T follicular helper cell (primary cell): ENCODE measurements at places on chromosomes 4 and X.

- no peak for DNase-seq
These were observed 2.9 kb upstream of the OTUD5 start for GRCh38 chrX:48960291-48960690.

- no peak for DNase-seq
These were observed 238.7 kb downstream of the DHRSX start for GRCh38 chrX:2261831-2262667.

DNA sequence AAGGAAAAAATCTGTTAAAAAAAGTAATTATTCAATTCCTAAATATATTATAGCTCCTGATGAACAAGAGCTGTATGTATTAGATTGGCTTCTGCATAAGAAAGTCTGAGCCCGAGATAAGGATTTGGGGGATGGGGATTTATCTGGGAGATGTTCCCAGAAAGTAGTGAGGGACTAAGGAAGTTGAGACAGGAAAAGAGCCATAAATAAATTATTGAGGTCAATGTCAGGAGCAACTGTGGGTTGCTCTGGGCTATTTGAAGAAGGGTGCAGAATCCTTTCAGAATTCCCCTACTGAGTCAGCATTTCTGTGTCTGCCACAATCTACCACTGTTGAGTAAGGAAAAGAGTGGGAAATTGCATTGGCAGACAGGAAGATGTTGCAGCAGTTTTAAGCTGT is 3.1 kb upstream of the TDO2 start:
- DNase-seq, result no peak

DNA sequence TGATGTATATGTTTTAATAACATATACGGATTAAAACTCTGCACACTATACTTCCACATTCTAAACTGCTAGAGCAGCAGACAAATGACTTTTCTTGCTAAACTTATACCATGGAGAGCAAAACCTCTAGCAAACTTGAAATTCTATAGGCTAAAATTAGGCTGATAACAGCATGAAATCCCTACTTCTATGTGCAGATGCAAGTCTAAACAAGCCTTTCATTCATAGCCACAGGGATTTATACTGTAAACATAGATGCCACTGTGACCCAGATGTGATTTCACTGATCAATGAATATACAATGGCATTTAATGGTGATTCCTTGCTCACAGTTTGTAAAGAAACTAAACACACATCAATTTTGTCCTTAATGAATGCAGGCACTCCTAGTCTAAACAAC is 151.0 kb downstream of the ANTXR2 start:
- DNase-seq, result no peak

DNA sequence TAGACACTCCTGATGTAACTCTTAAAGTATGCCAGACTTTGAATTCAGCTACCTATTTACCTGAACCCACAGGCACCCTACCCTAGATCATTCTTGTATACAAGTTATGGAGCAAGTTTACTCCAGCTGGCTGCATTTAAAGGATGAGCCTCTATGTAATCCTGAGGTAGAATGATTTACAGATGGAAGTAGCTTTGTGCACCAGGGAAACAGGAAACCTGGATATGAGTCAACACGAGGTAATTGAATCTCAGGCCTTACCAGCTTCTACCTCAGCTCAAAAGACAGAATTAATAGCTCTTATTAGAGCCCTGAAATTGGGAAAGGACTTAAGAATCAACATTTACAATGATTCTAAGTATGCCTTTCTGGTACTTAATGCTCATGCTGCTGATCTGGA is 119.8 kb downstream of the AGTR2 start:
- no peak for DNase-seq

DNA sequence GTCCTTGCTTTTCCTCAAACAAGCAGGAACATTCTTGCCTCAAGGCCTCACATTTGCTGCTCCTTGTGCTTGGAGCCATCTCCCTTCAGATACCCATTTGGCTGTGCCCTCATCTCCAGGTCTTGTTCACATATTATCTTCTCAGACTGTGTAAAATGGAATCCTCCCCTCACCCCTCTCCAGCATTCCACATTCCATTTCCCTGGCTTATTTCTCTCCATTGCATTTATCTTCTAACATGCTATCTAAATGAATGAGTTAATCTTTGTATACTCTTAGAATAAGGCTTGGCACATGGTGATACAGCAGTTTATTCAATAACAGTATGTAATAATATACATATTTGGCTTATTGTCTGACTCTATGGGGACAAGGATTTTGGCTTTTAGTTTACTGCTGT is 8.8 kb upstream of the GALNT7 start:
- no peak for DNase-seq

DNA sequence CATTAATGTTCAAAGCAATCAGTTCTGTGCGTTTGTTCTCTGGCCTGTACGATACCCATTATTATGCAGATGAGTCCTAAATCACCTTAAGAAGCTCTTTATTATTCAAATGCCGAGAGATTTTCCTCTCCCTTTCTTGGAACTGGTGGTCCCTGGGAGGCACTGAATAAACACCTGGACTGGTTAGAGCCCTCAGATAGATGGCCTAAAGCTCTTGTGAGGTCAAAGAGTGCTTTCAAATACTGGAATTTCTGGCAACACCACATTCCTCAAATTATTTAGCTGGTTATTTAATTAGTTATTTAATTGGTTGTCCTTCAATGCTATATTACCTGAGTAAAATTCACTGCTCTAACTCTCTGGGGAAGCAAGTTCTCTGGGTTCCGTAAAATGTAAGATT is 3.0 kb downstream of the ARHGEF38 start:
- DNase-seq, result no peak

GRCh38 chr4:2365054-2365912 is 53.2 kb downstream of the ZFYVE28 start:
- no peak for DNase-seq

DNA sequence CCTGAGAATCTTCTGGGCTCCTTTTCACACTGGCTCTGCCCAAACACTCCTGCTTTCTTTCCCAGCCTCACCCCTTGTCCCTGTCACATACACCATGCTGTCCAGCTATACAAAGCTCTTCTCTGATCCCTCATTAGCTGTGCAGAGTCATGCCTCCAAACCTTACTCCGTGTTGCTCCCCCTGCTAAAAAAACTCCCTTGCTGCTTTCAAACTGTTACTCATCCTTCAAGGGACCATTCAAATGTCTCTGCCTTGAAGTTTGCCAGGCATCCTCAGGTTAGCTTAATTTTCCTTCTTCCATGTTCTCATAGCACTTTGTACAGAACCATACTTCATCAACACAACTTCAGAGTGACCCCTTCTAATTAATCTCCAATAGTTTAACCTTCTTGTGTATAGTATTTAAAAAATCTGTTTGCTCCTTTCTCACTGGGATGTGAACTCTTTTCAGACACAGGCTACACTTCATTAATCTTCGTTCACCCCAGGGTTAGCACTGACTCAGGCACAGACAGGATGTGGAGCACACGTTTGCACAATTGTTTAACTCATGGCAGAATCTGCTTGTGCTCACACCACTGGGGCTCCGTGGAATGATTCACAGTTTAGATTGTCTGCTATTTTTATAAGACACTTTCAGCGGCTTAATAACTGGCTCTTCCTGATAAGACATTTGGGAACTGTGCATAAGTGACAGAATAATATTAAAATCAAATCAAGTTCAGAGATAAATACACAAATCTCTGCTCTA is 21.4 kb upstream of the SEL1L3 start:
- DNase-seq, result no peak

- DNase-seq, result no peak
These were observed 26.2 kb downstream of the DLG3 start for GRCh38 chrX:70470850-70471289.

DNA sequence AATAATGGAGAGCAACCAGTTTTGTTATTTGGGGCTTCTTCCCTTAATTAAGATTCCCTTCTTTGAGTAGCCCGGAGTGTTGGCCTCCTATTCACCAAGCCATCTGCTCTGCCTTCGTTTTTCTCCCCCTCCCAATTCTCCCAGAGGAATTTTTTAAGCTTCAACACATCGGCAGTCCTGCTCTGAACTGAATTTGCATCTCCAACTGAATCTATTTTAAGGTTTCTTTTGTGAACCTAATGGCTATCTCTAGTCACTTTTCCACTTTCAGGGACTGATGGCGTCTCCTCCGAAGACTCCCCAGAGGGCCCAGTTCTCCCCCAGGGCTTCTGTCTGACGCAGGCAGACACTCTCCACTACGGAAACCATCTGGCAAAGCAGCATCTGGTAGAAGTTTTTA is 280.2 kb downstream of the ADGRA3 start:
- no peak for DNase-seq

DNA sequence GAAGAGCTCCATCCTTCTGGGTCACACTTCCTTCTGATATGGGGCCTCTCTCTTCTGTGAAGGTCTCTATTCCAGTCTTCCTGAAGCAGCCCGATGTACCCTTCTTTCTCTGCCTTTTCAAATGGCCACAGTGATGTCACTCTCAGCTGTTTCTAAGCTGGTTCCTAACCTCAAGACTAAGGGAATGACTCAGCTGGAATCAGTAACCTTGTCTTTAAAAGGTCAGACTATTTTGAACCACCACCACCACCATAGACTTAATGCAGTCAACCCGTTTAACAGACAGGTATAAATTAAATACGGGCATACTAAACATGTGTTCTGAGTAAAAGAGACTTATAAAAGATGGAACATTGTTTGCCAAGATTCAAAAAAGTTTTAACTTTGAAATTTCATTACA is 121.0 kb downstream of the PPA2 start:
- DNase-seq, result no peak

DNA sequence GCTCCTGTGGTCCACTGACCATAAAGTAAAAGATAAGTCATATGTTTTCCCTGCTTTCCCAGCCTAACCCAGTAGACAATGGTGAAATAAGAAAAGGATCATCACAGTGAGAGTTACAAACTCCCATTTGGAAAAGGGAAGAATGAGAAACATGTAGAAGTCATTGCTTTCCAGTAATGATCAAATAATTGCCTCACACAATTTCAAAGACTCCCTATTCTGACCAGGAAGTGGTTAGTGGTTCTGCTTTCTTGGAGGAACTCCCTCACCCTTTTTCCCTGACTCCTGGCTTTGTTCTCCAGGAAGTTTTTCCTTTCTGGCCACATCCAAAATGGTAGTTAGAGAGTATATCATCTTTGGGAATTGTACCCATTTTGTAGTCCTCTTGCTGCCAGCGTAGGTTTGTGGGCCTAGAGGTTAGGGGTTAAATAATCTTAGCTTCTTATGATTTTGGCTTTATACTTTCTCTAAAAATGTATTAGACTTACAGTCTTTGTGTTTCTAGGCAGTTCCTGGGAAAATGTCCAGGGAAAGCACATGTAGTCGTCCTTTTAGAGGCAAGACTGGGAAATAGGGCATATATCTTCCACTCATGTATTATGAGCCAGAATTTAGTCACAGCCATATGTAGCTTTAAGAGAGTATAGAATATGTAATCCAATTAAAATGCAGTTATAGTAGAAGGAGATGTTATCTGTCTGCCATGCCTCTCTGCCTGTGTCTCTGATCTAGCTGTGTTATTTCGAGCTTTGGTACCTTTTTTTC is 10.5 kb downstream of the VAMP7 start:
- DNase-seq, result no peak

GRCh38 chrX:142296421-142296820 is 91.3 kb upstream of the MAGEC2 start:
- no peak for DNase-seq

GRCh38 chr4:93825551-93826216 is 2.9 kb upstream of the ATOH1 start:
- no peak for DNase-seq

DNA sequence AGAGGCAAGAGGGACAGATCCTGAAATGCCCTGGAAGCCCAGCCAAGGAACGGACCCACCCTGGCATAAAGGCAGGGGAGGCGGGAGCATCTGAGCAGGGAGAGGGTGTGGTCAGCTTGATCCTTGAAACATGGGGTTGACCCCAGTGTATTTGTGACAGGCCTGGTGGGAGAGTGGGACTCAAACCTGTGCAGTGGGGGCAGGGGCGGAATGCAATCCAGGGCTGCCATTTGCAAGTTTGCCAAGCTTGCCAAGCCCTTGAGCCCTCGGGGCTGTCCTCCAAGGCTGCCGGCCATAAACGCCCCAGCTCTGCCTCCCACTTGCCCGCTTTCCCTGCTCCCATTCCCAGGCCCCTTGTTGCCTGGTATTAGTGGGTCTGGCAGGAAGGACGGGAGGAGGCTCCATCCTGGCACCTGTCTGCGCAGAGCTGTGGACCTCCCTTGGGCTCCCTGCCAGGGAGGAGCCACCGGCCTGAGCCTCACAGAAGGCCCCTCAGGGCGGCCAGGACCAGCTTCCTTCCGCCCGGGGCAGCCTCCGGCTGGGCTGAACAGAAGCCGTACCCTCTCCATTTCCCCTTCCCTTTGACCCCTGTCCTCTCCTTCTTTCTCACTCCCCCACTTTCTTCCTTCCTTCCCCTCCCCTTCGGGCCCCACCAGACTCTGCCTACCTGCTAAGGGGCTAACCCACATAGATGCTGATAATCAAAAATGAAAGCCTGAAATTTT is 661 bp downstream of the S100P start:
- DNase-seq, result no peak

GRCh38 chr4:37615720-37616063 is 70.5 kb downstream of the RELL1 start:
- DNase-seq, result no peak

- peak; percentile 54 for DNase-seq
These were observed 95.6 kb downstream of the AFAP1 start for GRCh38 chr4:7843831-7844593.

DNA sequence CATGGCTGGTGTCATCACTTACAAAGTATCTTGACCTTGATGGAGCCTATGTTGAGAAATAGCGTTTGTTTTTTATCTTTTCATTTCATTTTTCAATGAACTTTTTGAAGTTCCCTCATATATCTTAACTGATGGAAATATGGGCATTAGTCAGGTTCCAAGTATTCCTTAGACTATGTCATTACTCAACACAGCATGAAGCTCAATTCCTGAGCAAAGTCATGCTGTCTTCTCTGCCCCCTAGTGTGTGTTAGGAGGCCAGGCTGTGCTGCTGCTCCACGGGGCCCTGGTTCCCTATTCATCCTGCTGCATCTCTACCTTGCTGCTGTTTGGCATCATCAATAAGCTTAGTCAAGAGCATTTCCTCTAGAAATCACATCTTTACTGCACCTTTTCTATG is 40.9 kb downstream of the GPR143 start:
- no peak for DNase-seq

DNA sequence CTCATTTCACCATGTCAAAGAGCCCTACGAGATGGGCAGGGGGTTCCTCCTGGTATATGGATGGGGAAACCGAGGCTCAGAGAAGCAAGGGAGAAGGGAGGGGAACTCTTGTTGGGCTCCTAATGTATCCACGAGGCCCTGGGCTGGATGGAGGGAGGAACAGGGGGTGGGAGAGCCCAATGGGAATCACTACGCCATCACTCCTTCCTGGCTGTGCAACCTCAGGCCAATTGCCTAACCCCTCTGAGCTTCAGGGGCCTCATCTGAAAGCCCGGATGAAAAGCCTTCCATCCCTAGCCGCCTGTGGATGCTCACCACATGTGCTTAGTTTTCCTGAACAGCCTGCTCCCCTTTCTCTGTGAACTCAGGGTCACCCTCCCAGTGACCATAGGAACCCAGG is 57.8 kb downstream of the PPP2R2C start:
- no peak for DNase-seq

DNA sequence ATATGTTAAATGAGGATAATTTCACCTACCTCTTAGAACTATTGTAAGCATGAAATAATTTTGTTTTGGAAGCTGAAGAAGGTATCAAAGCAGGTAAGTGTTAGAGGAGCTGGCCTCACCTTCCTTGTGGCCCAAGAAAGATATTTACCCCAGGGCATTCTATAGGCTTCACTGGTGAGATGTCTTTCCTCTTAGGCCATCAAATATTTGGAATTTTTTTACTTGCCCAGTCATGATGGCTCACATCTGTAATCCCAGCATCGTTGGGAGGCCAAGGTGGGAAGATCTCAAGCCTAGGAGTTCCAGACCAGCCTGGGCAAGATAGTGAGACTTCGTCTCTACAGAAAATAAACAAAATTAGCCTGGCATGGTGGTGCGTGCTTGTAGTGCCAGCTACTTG is 6.1 kb upstream of the SMS start:
- DNase-seq, result no peak
